ENCODE measurements at places on chromosomes 1 and 21.

DNA sequence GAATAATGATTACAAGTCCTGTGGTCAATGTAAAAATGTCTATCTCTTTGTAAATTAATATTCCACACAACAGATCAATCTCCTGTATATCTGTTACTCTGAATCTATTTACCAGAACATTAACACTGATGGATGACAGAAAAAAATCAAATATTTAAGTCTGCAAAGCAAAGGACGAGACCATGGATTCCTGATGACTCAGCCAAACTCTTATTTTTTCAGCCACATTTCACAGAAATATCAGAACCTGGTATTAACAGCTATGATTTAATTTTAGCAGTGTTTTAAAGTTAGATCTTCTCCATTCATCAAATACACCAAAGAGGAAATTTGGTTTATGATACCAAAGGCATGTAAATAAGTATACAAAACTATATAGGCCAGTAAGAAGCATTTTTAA is 46.1 kb downstream of the FAF1 start:
- no peak for DNase-seq

DNA sequence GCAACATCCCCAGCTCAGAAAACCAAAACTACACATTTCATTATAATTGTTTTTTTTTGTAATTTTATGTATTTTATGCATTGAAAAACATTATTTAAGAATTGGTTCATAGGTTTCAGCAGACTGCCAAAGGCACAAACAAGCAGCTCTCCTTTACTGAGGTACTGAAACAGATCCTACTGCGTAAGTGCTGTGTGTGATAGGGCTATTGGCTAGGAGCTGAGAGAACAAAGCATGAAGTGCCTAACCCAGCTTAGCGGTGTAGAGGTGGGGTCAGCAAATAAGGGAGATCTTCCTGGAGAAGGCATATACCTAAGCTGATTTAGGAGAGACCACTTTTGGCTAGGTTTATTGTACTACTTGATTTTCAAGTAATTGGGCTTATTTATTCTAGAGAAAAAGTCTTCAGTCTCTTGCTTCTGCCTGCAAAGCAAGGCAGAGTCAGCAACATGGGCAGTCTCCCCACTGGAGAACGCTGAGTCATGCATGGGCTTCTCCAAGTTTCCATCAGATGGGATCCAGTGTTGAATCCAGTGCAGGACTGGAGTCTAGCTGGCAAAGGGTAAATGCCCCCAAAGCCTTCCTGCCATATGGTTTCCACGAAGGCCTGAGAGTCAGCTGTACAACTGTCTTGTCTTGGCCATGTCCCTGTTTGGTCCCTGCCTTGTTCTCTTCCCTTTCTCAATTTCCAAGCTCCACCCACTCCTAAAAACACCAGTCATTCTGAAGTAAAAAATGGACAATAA is 18.0 kb upstream of the YTHDF2 start:
- no peak for DNase-seq

- DNase-seq, result no peak
Measured at GRCh38 chr21:45737485-45738166, 94.1 kb downstream of the PCBP3 start.

DNA sequence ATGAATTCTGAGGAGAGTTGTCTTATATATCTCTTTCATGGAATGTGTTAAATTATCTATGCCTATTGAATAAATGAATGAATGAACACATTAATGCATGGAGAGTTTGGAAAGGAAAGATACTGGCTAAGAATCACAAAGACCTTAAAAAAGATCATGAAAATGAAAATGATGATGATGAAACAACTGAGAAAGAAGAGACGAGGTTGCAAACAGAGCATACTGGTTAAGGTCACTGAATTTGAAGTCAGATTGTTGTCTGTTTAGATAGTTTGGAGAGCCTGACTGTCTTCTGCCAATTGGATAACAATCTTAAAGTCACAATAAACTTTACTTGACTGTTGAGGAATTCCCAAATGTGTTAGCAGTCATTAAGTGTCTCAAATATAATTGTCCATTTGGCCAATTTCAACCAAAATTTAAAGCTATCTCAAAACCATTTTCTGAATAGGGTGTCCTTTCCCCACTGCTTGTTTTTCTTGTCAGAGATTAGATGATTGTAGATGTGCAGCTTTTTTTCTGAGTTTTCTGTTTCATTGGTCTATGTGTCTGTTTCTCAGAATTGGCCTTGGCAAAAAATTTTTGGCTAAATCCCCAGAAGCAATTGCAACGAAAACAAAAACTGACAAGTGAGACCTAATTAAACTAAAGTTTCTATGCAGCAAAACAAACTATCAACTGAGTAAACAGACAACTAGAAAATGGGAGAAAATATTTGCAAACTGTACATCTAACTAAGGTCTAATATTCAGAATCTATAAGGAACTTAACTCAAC is 132.2 kb downstream of the PTGER3 start:
- no peak for DNase-seq

DNA sequence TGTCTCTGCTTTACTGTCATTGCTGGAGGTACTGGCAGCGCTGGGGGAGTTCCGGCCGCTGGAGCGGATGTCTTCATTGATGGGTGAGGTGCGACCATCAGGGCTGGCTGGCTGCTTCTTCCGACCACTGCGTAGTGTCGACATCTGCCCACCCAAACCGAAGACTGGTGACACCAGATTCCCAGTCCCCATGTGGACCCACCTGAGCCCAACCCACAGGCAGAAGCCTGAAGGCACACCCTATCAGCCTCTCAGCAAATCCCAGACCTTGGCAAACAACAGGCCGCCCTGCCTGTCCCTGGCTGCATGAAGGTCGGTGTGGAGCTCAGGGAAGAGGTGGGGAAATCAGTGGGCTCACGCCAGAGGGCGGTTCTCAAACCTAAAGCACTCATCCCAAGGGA is 44.8 kb downstream of the SLC45A1 start:
- no peak for DNase-seq

DNA sequence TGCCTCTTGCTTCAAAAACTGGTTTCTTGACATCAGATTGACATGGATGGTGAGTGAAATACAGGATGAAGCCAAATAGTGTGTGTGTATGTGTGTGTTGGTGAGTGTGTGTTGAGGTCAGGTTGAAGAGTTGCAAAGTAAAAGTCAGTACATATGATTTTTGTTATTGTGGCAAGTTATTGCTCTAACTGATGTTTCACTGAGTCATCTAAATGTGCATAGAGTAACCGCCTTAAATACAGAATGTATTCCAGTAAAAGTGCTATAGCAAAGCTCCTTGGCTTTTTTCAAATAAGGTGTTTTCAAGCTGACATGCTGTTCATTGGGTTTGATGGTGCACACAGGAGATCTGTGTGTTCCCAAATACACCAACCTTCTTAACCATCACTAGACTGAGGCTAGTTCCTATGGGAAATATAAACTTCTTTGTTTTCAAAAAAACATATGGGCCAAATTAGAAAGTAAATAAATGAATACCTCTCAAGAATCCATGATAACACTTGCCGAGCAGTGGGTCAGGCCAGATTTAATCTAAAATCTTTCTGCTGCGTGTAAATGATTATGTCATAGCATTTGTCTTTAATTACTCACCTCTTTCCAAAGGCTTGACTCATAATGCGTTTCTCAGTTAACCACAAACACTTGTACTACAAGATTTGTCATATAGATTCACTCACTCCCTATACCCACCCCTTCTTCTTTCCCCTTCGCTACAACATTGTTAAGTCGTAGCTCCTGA is 151.1 kb downstream of the LYPLAL1 start:
- no peak for DNase-seq
